Fibroblast of the aortic adventitia (primary cell): ENCODE measurements at places on chromosomes 2 and 18. TPM values are rescaled to one million over a fixed set of nuclear protein-coding genes. Genes with fewer than 3 reads are reported as not detected.

Gene UGT1A8
- 0.09 TPM in 1 of 2 replicates, not detected in the other for total RNA-seq

Gene ST8SIA3
- total RNA-seq, result 0.08 TPM in 1 of 2 replicates, not detected in the other

- no peak for DNase-seq
Measured at GRCh38 chr2:67156796-67157195, 240.3 kb upstream of the ETAA1 start.

DNA sequence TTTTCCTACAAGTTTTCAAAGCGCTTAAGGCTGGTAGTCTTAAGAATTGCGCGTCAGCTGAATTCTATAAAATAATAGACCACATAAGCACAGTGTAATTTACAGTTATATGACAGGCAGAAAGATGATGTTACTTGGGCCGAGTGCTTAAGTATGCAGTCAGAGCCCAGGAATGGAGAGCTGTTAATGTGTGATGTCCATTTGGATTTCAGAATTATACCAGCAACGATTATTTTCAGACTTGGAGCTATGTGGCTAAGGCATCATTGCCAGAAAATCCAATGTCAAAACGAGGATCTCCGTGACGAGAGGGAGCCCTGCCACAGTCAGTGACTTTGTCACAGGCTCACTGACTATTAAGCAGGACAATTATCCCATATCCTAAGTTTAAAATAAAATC lies 3.4 kb downstream of the KLF7 start:
- peak; percentile 70 for DNase-seq

Gene BUB1
- 5.9 and 35.2 TPM in 2 replicates for total RNA-seq

- DNase-seq, result no peak
Measured at GRCh38 chr2:218880102-218880858, at the start of gene WNT10A. Gene WNT10A, plus strand, starts transcription at chr2:218880852. Its CDS starts 144 bp downstream, at chr2:218880996.

DNA sequence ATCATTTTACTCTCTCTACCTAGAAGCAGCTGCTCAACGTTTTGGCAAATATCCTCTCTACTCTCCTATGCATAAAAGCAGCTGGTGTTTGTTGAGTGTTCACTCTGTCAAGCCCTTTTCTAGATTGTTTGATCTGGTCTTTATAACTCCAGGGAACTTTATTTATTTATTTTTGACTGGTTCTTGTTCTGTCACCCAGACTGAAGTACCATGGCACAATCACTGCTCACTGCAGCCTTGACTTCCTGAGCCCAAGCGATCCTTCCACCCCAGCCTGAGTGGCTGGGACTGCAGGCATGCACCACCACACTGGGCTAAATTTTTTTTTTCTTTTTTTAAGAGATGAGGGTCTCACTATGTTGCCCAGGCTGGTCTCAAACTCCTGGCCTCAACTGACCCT lies 12.7 kb downstream of the CATIP start:
- DNase-seq, result no peak

Gene RFTN2
- 6.4 and 16.4 TPM in 2 replicates for total RNA-seq

Gene OSBPL6
- 1.5 and 5.2 TPM in 2 replicates for total RNA-seq

DNA sequence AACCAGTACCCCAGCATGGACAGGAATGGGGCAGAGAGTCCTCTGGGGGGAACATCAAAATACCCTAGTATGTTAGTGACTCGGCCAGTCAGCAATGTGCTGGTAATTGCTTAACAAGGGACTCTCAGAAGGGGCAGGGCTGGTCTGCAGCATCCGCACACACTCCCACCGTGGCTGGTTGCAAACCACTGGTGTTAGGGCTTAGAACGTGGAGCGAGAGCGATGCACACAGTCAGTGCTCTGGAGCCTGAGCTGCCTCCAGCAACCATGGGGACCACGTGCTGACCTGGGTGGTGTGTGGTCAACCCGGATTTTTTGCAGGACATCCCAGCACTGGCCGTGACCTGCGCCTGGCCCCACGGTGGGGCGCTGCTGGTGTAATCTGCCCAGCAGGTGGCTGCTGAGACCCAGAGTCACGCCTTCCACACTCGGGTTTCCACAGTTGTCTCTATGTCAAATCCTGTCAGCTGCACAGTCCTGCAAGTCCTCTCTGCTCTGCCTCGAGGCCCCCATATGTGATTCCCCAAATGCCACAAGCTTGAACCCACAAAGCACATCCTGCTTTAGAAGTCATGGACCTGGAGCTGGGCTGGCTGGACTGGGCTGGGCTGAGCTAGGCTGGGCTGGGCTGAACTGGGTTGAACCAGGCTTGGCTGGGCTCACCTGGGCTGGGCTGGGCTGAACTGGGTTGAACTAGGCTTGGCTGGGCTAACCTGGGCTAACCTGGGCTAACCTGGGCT lies 50.6 kb upstream of the GPC1 start:
- no peak for DNase-seq

Gene KLHL14
- total RNA-seq, result not detected in 2 replicates

- DNase-seq, result no peak
Measured at GRCh38 chr2:10891390-10891789, 20.3 kb upstream of the KCNF1 start.

GRCh38 chr2:32264422-32265105 lies at the start of gene NLRC4:
Gene NLRC4, minus strand, starts transcription at chr2:32264886. Its CDS starts 8,111 bp downstream, at chr2:32256775.
- DNase-seq, result no peak

- no peak for DNase-seq
Measured at GRCh38 chr2:64352292-64352691, 101.7 kb upstream of the LGALSL start.

Gene RIT2
- not detected in 2 replicates for total RNA-seq

DNA sequence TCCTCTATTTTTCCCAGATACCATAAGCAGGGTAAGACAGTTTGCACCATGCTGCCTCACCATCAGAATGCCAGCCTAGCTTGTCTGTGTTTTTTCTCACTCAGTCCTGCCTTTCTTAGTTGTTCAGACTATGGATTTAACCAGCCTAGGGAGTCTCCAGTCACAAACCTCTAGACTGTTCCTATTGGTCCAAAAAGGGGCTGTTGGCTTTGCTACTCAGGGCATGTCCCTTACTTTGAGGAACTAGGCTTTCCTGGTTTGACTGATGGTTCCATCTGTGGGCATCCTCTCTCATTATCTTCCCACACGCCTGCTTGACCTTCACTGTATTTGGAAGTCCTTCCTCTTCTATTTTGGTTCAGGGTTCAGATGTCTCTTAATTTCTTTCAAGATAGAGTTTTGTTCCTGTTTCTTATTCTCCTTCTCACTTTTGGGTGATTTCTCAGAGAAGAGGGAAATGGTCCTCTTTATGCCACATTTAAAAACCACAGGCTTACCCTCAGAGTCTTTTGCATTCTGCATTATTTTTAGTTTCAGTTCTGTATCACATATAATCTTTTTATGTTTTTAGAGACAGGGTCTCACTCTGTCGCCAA lies 31.3 kb upstream of the TMEM131 start:
- no peak for DNase-seq

DNA sequence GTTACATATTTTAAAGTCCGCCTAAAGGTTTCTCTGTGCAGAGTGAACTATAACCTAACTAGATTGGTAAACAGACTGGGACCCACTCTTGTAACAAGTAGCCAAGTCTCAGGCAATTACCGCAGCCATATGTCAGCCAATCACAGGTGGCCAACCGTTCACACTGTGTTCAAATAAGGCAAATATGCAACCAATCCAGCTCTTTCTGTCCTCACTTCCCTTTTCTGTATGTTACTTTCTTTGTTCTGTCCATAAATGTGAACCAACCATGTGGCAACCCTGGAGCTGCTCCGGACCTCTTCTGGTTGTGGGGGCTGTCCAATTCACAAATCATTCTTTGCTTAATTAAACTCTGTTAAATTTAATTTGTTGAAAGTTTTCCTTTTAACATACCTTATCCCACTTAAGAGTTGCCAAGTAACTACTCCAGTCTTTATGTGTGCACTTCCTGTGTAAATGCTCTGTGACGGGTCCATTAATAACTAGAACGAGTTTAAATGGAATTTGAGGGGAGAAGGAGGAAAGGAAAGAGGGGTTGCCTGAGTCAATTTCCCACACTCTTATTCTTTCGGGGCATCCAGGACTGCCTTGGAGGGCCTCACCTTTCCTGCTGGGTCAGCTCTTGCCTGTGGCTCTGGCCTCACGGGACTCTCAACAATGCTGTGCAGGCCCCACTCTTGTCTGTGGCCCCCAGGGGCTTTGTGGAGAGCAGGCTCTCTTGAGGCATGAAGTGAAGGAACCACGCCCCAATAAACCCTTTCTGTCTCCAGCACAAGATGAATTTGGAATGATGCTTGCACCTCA lies 6.6 kb upstream of the RPL37A start:
- DNase-seq, result no peak

Gene ANTXR1
- total RNA-seq, result 31.5 and 61.5 TPM in 2 replicates

DNA sequence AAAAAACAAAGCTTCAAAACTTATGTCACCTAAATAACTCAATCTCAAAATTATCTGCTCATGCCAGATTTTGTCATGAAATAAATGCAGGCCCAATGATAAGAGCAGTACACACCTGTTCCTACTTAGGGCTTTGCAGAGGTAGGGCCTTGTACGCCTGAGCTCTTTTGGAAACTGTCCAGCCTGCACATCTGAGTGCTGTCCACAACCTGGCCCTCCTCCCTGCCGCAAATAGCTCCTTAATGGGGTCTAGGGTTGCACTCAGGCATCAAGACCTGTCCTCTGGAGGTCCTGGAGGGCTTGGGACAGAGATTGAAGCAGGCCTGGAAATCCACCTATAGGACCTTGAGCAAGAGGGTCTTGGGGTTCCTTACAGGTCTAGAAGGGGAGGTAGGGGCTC lies 115.4 kb upstream of the CCDC195 start:
- no peak for DNase-seq

GRCh38 chr2:202679980-202680379 lies 45.2 kb downstream of the FAM117B start:
- no peak for DNase-seq

DNA sequence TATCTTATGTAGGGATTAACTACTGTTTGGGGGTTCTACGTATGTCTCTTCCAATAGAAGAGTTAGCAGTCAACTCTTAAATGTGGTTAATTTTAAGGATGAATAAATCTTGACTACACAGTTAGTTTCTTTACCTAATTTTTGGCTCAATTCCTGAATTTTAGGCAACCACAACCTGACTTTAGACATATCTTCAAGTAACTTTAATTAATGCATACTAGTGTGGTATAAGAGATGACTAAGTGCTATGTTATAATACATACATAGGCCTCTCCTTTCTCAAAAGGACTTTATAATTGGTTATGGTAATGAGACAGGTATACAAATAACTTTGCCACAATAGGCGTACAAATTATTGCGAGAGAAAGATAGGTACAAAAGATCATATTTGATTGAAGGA lies 312.0 kb downstream of the IRS1 start:
- DNase-seq, result no peak

GRCh38 chr2:207746131-207746530 lies 23.6 kb downstream of the FZD5 start:
- peak; percentile 83 for DNase-seq

- no peak for DNase-seq
Measured at GRCh38 chr2:119859528-119859927, 99.8 kb downstream of the PTPN4 start.

DNA sequence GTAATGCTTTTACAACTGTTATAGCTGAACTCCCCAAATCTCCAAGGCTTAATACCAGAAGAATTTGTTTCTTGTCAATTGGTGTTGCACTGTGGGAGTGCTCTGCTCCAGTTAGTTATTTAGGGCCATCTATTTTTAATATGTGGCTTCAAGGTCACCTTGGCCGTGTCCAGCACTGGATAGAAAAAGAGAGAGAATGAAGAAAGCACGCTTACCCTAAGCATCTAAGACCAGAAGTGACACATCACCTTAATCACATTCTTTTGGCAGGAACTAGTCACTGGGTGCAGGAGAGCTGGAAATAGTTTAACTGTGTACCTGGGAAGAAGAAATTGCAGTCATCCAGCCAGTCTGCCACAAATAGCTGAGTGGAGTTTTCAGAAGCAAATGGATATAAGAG lies 78.8 kb downstream of the VWC2L start:
- no peak for DNase-seq

- no peak for DNase-seq
Measured at GRCh38 chr2:148971547-148971946, 67.0 kb upstream of the LYPD6B start.

DNA sequence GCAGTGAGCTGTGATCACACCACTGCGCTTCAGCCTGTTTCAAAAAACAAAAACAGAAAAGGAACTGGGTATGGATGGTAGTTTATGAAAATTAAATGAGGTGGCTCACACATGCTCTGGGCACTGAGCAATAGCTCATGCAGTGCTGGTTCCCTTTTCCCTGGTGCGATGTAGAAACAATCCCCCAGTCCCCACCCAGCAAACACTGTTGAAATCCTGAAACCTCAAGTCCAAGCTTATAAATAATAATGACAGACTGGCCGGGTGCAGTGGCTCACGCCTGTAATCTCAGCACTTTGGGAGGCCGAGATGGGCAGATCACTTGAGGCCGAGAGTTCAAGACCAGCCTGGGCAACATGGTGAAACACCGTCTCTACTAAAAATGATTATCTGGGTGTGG lies 55.4 kb upstream of the SMAD2 start:
- no peak for DNase-seq

Gene RAD51AP2
- total RNA-seq, result 0.09 TPM in 1 of 2 replicates, not detected in the other

DNA sequence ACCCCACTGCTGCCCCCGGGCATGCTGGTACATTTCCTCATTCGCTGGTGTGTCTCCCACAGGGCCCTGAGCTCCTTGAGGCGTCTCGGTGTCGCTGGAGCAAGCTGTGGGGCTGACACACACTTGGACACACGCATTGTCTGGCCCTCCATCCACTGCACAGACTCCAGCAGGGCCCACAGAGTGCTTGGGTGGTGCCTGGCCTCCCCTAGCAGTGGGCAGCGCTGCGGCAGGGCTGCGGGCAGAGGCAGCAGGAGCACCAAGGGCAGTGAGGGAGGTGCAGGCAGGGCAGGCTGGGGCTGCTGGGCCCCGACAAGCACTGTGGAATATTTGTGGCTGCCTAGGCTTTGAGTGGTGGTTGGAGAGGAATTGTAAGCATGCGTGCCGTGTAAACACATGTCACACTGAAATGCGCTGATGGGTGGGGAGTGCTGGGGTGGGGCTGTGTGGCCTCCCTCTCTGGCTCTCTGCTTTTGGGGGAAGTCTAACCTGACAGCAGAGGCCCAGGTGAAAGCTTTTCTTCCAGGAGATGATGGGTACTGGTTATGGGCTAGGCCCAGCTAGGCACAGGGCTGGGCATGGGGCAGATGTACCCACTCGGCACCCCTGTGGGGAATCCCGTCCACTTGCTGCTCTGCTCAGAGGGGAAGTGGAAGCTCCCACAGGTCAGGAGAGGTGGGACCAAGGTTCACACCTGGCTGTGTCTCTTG lies 55.5 kb upstream of the HS6ST1 start:
- peak; percentile 46 for DNase-seq

- no peak for DNase-seq
Measured at GRCh38 chr2:149824136-149824535, 236.6 kb upstream of the MMADHC start.

Gene SKOR2
- total RNA-seq, result not detected in 2 replicates

Gene AMER3
- not detected in 2 replicates for total RNA-seq

DNA sequence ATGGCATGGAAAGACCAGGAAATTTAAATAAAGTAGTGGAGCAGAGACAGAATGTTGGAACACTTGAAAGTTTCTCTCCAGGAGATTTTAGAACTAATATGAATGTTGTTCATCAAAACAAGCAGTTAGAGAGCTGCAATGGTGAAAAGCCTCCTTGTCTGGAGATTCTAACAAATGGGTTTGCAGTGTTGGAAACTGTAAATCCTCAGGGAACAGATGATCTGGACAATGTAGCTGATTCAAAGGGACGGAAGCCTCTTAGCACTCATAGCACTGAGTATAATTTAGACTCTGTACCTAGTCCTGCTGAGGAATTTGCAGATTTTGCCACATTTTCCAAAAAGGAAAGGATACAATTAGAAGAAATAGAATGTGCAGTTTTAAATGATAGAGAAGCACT lies 27.7 kb downstream of the AFTPH start:
- no peak for DNase-seq

Gene TMEM37
- not detected in 2 replicates for total RNA-seq
